ENCODE measurements at places on chromosomes 3 and 15.

DNA sequence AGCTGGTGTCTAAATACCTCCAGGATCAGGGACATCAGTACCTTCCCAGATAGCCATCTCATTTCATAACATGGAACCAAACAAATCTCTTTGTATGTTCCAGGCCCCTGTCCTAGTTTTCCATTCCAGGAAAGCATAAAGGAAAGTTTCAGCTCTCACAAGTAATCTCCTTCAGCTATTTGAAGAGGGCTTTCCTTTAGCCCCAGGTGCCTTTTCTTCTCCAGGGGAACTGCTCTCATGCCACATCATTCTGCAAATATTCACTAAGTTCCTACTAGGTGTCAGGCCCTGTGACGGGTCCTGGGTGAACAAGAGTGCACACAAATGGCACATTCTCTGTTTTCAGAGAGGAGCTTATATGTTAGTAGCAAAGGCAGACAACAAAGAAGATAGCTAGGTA lies 136.1 kb downstream of the ADAMTS9 start:
- no peak for DNase-seq

- no peak for DNase-seq
These were observed 56.7 kb upstream of the MCF2L2 start for GRCh38 chr3:183485093-183485492.

- no peak for DNase-seq
These were observed 525.8 kb upstream of the PROK2 start for GRCh38 chr3:72310419-72311380.

DNA sequence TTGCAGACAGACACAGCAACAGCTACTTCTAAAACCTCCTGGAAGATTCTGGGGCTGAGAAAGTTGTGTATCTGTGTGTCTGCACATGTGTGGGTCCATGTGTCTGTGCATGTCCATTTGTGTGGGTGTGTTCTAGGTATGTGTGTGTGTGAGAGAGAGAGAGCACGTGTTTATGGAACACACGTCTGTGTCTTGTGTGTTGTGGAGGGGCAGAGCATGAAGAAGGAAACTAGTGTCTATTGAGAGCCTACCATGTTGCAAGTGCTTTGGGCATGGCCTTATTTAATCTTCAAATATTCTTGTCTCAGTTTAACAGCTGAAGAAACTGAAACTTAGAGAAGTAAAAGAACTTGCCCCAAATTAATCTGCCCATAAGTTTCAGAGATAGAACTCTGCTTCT lies 327.5 kb downstream of the UACA start:
- DNase-seq = no peak

DNA sequence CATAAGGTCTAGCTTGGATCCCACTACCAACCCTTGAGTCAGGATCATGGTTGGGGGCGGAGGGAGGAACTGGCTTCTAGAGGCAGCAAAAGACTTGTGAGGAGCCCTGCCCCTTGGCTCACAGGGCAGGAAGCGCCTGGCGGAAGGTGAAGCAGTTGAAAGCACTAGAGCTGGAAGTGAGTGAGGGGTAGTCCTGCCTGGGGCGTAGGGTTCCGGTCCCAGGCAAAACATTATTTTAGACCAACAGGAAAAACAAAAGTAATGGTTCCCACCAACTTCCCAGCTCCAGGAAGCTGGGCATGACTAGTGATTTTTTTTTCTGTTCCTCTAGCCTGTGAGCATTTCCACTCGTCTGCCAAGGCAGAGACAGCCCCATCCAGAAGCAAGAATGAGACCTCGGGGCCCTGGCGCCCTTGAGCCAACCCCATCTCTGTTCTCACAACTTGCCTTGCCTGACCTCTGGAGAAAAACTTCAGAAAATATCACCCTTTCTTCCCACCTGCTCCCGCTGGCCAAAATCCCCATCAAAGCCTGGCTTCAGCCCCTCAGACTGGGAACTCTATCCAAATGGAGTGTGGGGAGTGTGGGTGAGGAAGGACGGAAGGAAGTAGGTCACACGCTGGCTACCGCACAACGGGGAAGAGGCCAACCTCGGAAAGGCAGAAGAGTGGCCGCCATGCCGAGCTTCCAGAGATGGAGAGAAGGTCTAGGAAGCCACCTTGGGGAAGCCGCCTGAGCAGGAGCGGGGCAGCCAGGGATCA lies 57.5 kb downstream of the RBPMS2 start:
- no peak for DNase-seq

DNA sequence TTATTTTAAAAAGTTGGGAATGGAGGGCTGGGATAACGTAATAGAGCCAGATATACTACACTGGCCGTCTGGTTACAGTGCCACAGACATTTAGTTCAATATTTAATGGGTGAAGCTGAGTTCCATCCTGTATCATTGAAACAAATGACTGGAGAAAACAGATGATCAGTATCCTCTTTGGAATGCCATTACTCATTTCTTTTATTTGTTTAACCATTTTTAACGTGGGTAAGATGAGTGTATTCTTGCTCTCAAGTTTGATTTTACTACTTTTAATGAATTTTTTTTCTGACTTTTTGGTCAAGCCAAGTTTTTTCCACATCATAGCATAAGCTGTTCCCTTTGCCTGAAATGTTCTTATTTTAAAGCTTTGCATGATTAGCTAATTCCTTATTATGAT lies 53.9 kb upstream of the GRM7 start:
- DNase-seq = no peak

DNA sequence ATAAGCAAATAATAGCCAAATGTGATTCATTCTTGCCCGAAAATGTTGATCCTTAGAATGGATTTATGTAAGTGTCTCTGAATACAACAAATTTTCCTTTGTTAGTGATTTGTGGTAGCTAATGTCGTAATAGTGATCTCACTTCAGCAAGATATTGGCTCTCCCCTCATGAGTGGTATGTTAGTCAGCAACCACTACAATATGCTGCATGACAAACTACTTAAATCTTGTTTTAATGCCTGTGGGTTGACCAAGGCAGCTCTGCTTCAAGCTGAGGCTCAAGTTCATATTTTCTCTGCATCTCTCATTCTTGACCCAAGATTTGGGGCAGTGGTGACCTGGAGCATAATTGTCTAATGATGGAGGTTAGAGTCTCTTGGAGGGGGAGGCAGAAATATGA lies 49.8 kb upstream of the GALNT15 start:
- DNase-seq = no peak

GRCh38 chr15:68774120-68774519 lies 46.6 kb downstream of the ANP32A start:
- DNase-seq = no peak

DNA sequence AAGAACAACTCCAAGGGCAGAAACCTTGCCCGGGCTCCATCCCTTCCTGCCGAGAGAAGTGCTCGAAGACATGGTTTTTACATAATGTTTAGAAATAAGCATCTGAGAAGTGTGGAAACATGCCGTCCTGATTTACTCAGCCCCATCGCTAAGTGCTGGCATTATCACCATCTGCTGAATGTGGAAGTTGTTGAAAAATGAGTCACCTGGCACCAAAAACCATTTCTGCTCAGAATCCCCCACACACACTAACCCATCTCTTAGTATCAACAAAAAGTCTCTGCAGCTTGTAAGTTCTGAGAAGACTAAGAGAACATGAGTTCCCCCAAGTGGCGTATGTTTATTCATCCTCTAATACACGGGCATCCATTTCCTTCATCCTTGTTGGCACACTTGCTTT lies 51.0 kb upstream of the ARL8B start:
- no peak for DNase-seq

- no peak for DNase-seq
These were observed 34.7 kb downstream of the PPM1L start for GRCh38 chr3:160790726-160791125.

- no peak for DNase-seq
These were observed 35.2 kb downstream of the SSR3 start for GRCh38 chr3:156519758-156520162.

DNA sequence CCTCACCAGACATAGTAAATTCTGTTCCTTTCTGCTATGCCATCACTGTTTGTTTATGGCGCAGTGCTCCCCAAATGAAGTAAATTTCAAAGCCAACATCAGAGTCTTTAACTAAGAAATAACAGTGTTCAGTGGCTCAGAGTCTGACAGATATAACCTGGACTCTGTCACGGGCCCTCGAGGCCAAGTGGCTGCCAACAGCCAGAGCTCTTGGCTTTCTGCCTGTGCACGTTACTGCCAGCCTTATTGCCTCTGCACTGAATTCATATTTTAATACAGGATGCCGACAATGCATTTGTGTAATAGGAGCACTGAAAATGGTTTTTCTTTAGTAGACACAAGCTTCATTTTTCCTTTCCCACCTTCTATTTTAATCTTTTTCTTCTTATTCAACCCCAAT lies 219.9 kb downstream of the NLGN1 start:
- no peak for DNase-seq

DNA sequence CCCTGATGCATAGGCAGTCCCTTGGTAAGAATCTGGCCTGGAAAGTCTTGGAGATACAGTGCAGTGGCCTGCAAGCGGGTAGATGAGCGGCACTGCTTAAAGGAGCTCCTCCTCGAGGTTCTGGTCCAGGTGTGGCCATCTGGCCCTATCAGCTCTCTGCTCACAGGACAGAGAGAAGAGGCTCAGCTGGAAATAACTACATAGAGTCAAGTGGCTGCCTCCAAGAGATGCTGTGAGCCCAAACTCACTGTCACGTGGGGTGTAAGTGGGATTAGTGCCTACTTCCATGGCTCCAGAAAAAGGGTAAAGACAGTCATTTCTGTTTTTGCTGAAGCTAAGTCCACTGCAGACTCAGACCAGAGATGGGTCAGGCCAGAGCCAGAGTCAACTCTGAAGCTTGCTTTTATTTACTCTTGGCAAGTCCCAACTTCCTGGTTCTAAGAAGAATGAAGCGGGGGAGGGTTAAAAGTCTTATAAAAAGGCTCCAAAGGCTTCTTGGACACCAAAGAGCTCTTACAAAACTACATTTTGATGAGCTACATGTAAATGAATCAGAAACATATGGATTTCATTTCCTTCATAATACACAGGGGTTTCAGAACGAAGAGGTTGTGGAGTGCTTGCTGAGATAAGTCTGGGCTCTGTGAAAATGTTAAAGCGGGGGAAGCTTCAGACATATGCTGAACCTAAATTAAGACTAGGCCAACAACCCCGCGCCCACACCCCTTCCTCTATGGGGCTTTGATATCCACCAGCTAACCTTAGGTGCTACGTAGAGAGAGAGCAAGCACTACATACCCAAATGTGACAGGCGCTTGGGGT lies 77.1 kb downstream of the PDZRN3 start:
- DNase-seq = no peak

DNA sequence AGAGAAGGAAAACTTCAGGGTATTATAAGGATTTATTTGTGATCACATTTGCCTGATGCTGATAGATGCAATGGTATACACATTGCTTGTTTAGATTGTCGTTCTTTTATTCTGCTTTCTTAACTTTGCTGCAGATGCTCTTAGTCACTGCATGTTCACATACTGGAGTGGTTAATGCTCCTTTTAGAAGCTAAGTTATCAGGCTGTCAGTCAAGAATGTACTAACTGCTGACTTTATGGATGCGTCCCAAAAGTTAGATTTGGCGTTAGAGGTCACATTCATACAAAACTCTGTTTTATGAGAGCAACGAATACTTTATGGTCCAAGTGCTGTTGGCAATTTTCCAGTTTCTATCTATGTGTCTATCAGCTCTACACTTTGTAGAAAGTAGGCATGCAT lies 160.7 kb downstream of the BBX start:
- no peak for DNase-seq

DNA sequence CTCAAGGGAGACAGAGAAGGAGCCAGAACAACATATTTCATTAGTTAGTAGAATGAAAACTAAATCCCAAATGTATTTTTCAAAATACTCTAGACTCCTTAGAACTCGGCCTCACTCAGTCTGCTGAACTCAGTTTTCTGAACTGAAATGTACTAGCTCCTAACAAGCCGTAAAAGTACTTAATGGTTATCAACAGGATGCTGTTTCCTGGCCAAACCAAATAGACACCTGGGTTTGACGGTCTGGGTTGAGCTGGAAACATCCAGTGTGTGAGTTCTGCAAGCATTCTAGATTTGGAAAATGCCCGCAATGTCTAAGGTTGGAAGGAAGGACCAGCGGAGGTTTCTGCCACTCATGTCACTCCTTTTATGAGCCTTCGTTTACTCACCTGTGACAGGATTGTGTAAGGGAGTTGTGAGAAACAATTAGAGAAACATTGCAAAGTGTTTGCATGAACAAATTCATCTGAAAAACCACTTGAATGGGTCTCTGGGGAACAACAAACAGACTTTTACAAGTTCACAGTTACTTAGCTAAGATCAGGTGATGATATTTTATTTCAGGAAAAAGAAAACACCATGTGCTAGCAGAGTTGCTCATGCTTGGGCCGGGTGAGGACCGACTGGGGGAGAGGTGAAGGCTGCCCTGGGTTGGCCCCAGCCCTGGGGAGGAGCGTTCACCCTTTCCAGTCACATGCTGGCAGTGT lies 151.0 kb downstream of the ALDH1A2 start:
- DNase-seq = no peak

DNA sequence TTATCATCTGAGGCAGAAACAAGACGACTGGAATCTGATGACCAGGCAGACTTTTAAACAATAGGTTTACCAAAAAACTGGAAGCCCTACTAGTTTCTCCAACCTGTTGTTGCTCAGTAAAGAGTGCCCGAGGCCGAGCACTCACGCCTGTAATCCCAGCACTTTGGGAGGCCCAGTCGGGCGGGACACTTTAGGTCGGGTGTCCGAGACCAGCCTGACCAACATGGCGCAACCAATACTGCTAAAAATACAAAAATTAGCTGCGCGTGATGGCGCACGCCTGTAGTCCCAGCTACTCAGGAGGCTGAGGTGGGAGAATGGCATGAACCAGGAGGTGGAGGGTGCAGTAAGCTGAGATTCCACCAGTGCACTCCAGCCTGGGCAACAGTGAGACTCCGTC lies 1.1 kb upstream of the WDR5B start:
- DNase-seq = no peak

GRCh38 chr3:48034000-48034516 lies 17.8 kb upstream of the MAP4 start:
- DNase-seq = no peak

- no peak for DNase-seq
These were observed 58.5 kb downstream of the GRIP2 start for GRCh38 chr3:14481646-14482036.

GRCh38 chr3:10935028-10935427 lies 57.5 kb upstream of the SLC6A1 start:
- DNase-seq = no peak

- no peak for DNase-seq
These were observed 81.0 kb upstream of the ZPLD1 start for GRCh38 chr3:102353805-102354204.

DNA sequence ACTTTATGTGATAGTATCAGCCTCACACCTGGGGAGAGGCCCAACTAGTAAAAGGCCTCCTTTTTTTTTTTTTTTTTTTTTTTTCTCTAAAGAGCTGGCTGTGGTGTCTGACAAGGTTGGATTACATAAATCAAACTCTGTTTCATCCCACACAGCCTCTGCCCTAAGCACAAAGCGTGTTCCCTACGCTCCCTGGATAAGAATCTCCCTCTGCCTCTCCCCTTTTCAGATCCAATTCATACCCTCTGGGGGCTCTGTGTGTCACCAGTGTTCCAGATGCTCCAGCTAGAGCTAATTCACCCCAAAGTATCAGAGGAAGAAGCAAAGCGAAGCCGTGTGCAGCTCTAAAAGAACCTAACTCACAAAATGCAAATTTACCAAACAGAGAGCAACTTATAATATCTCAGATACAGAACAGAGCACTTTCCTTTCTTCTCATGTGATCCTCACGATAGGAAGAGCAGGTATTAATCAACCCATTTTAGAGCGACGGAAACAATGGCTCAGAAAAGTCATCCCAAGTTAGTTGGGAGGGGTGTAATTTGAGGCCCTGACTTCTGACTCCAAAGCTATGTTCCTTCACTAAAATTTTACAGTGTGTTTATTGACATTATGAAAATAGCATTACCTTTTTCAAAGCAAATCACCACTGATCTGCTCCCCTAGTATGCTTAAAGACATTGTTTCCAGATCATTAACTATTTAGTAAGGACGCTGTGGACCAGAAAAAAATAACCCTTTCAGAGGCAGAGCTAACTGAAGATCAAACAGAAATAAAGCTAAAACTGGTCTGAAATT lies 12.4 kb downstream of the BMF start:
- DNase-seq = no peak

All from neuronal stem cell (in vitro differentiated cells).